ENCODE measurements at places on chromosomes 3 and 15.

- no peak for DNase-seq
Measured at GRCh38 chr3:125220727-125221429, 8.3 kb upstream of the SLC12A8 start.

- DNase-seq = no peak
Measured at GRCh38 chr15:23447107-23447500, at the start of gene GOLGA6L2. Gene GOLGA6L2 (minus strand): TSS chr15:23447243. CDS start chr15:23447181, 62 bp downstream.

DNA sequence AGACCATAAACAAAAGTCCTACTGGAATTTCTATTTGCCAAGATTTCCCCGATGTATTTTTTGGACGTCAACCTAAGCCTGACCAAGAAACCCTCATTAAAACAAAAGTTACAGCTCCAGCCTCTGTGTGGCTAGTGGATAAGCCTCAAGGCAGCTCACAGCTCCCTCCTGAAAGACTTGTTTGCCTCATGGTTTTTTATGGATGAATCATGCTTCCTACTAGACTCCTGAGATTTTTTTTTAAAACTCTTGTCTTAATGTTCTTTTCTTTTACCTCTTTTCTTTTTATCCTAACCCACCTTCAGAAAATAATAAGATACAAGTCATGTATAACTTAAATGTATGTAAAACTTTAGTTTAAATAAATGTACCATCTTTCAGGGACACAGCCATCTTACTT is 52.4 kb downstream of the SUCNR1 start:
- no peak for DNase-seq

- DNase-seq = no peak
Measured at GRCh38 chr3:197494366-197495058, 61.3 kb downstream of the BDH1 start.

DNA sequence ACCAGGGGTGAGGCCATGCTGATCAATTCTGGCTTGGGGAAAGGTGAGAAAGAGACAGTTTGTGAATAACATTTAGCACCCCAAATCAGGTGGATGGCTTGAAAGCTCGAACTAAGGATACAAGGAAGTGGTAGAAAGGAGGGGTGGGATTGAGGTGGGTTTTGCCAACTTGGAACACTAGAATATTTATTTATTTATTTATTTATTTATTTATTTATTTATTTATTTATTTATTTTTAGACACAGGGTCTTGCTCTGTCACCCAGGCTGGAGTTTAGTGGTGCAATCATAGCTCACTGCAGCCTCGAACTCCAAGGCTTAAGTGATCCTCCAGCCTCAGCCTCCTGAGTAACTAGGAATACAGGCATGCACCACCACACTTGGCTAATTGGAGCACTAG is 31.0 kb upstream of the THSD4 start:
- DNase-seq = no peak

GRCh38 chr3:37542772-37543449 is 318.8 kb upstream of the CTDSPL start:
- no peak for DNase-seq

GRCh38 chr3:151845306-151845905 is 28.0 kb upstream of the SUCNR1 start:
- DNase-seq = no peak

- DNase-seq = no peak
Measured at GRCh38 chr3:143881095-143881494, 32.8 kb upstream of the SLC9A9 start.

GRCh38 chr15:62549345-62549970 is 384.4 kb upstream of the C2CD4B start:
- no peak for DNase-seq

DNA sequence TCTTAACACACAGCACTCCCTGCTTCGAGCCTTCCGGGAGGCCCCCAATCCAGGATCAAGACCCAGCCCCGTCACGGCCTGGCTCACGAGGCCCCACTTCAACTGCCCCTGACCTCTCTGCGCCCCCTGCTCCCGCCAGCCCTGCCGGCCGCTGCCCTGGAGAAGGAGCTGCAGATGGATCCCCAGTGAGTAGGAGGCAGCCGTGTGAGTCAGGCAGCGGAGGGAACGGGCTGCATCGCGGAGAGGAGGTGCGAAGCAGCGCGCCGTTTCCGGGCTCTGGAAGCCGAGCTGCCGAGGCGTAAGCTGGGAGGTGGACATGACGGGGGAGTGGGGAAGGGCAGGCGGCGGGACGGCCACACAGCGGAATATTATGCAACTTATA is 133.4 kb downstream of the TPRA1 start:
- no peak for DNase-seq

DNA sequence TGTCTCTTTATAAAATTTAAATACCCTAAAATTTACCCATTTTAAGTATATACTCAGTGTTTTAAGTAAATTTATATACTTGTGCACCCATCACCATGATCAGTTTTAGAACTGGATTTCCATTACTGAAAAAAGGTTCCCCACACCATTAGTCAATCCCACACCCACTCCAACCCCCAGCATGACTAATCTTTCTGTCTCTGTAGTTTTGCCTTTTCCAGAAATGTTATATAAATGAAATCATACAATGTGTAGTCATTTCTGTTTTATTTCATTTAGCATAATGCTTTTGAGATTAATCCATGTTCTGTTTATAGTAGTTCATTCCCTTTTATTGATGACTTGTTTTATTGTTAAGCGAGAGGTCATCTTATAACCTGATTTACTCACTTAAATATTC is 66.1 kb upstream of the LIMD1 start:
- DNase-seq = no peak

DNA sequence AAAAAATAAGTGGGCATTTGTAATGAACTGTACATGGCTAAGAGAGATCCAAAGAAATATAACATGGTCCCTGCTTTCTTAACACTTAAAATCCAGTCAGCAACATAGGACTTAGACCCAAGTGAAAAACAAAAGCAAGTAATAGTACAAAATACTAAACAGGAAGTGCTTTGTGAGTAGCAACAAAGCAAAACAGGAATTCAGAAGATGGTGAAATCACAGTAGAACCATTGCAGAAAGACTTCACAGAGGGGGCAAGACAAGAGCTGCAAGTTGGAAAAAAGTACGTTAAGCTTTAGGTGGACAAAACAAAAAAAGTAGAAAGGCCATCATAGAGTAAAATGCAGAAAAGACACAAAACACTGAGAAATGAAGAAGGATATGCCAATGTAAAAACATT is 116.0 kb downstream of the TBC1D5 start:
- DNase-seq = no peak

GRCh38 chr15:100928632-100929280 is 9.6 kb downstream of the LRRK1 start:
- DNase-seq = no peak

DNA sequence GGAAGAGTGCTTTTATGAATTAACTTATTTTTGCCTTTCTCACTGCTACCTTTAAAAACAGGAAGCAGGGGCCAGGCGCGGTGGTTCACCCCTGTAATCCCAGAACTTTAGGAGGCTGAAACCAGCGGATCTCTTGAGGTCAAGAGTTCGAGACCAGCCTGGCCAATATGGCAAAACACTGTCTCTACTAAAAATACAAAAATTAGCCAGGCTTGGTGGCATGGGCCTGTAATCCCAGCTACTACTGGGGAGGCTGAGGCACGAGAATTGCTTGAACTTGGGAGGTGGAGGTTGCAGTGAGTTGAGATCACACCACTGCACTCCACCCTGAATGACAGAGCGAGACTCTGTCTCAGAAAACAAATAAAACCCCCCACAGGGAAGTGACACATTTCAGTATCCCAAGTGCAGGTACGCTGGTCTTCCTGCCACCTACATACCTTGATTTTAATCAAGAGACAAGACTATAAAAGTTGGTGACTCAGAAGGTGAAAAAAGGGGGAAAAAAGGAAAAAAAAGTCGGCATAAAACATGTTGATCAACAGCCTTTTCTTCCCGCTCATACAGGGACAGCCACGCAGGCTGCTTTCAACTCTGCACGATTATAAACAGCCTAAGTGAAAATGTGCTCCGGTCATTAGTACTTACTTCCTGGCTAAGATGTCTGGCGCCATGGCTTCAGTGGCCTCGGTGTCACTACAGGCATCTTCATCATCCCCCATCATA is 18.8 kb downstream of the PPP1R2 start:
- DNase-seq = no peak

- DNase-seq = no peak
Measured at GRCh38 chr3:86047161-86047560, 943.8 kb downstream of the VGLL3 start.

GRCh38 chr3:168977716-168978374 is 685.7 kb downstream of the MECOM start:
- peak; percentile 3 for DNase-seq

DNA sequence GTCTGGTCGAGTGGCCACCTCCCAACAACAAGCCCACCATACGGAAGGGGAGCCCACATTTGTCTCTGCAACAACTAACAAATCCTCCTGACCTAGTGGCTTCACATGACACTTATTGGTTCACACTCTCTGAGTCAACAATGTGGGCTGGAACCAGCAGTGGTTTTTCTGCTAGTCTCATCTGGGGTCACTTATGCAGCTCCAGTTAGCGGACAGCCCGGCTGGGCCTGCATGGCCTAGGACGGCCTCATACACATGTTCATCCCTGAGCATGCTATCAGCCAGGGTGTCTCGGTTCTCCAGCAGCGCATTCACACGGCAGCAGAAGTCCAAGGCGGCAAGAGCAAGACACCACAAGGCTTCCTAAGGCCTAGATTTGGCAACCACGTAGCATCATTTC is 281.7 kb downstream of the XXYLT1 start:
- DNase-seq = no peak

DNA sequence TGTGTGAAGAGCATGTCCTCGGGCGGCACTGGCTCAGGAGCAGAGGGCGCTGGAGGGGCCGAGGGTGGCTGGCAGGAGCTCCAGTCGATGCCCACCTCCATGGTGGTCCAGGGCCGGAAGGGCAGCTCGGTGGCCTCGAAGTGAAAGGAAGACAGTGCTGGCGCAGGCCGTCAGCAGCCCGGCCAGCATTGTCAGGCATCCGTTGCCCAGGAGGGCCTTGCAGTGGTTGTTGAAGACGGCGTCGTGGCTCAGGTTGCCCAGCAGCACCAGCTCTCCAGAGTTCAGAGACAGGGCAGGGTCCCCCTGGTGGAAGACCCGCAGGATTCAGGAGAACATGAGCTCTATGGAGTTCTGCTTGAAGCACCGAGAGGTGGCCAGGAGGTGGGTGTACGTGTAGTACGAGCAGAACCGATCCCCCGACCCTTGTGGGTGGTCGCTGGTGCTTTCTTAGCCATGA is 16.5 kb upstream of the SIAH2 start:
- DNase-seq = peak; percentile 35

GRCh38 chr15:46815240-46815639 is 902.1 kb upstream of the SEMA6D start:
- no peak for DNase-seq

DNA sequence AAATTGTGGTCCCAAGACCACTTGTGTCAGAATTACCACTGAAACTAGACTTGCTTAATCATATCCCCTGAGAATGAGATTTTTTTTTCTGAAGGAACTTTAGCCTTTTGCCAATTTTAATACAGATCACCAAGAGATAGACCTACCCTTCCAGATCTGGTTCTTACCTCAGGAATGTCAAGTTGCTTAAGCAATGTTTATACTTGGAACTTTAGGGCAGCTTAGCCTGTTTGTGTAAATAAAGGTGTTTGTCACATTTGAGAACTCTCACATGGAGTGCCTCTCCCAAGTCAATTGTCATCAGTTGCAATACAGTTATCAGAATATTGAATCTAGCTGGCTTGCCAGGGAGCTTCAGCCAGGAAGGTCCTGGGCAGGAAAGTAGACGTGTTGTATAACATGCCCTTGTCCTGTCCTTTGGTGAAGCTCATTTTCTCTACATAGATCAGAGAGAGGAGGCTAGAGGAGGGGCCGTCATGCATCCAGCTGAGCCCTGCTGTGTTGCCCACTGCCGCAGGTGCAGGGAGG is 3.9 kb downstream of the GPD1L start:
- DNase-seq = no peak

- DNase-seq = no peak
Measured at GRCh38 chr3:35666888-35667287, 27.6 kb downstream of the ARPP21 start.

DNA sequence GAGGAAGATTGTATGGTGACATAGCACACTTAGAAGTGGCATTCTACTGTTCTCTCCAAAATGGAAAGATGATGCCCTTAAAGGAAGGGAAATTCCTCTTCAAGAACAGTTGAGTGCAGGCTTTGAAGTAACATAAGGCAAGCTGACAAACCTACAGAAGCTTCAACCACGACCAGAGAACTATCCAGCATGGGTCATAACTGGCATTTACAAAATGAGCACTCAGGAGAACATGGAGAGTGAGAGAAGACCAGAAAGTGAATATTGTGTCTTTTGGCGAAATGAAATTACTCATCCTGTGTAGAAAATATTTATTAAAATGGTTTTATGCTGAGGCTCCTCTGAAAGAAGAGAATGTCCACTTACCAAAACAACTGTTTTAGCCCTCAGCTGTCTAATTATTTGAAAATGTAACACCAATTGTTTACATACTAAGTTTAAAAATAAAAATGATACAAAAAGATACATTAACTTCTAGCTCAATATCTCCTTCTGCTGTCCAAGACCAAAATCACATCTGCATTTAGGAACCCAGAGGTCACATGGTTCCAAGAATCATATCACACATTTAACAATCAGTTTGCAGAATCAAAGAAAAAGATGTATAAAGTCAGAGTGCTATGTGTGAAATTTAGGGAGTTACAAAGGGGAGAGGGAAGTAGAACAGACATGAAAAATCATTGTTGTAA is 216.9 kb downstream of the ATP8B4 start:
- DNase-seq = peak; percentile 21

GRCh38 chr3:144200004-144200403 is 228.4 kb downstream of the DIPK2A start:
- DNase-seq = no peak

DNA sequence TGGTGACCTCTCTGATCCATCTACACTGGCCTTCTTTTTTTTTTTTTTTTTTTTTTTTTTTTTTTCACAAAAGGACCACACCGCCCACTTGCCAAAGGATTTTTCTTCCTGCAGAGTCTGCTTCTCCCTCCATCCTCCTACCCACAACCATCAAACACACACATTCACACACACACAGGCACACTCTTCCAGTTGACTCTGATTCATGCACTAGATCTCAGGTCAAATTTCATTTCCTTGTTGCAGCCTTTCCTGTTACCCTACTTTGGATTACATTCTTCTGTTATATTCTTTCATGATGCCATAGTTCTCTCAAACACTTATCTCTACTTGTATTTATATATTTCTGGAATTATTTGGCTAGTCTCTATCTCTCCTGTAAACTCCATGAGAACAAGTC is 133.9 kb downstream of the STAC start:
- DNase-seq = no peak

- no peak for DNase-seq
Measured at GRCh38 chr3:127164615-127165014, 28.3 kb upstream of the PRR23E start.

- no peak for DNase-seq
Measured at GRCh38 chr3:58463942-58464271, 28.0 kb upstream of the KCTD6 start.

- DNase-seq = no peak
Measured at GRCh38 chr15:52709187-52709981, 30.2 kb upstream of the ATOSA start.

DNA sequence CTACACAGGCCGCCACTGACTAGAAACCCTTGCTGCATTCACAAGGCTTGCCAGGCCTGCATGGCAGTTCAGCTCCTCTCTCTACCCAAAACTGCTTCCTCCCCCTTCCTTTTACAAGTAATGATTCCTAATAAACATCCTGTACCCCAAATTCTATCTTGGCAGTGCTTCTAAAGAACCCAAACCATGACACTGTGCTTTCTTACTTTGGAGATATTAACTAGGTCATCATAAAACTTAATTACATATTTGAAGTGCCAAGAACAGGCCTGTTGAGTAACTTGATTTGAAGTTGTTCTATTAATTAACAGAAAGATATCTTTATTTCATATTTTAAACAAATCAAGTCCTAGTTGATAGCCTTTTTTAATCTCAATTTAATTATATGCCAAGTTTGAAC is 88.4 kb downstream of the THBS1 start:
- no peak for DNase-seq

All from common myeloid progenitor, CD34-positive (primary cell).